Urothelium cell line (cell line): ENCODE measurements at places on chromosomes 2 and 18.

GRCh38 chr18:28816155-28816554 is 639.2 kb upstream of the CDH2 start:
- DNase-seq = no peak

DNA sequence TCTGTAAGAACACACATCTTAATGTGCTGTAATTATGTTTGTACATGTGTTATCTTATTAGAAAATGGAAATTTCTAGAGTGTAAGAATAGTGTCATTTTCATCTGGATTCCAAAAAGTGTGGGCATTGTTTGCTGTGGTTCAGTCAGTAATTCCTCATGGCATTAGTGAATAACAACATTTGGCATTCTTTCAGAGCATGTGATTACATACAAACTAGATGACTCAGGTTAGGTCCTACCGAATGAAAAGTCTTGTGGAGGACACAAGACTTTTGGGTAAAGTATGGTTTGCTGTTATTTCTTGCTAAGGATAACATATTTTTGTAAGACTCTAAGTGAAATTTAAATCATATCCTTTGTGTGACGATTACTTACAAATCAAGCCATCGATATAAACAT is 593.1 kb upstream of the NRXN1 start:
- DNase-seq = peak; percentile 49

DNA sequence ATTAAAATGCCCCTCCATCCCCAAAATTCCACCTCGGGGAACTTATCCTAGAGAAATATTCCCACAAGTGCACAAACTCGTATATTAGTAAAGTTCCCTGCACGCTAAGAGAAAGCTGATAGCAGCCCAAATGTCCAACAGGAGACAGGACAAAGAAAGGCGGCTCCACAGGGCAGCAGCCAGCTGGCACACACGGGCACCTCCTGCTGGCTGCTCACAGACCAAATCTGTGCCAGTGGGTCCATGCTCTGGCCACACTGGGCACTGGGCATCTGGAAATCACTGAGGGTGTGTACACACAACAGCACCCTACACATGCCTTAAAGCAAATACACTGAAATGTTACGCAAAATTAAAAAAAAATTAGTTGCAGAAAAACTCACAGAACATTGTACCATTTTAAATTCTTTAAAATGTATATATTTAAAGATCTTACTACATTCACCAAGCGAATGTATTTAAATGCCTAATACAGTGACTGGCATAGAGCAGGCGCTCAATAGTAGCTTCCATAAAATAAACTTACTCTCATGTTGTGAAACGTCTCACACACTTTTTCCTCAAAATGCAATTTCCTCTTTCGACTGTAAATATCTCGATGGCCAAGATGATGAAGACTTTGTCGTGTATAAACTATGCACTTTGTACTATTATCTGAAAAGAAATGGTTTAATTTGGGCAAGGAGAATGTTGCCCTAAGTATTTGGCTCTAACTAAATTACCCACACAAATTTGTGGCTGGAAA is 19.4 kb downstream of the ZNF516 start:
- DNase-seq = no peak

GRCh38 chr2:36492216-36492945 is 105.6 kb downstream of the FEZ2 start:
- no peak for DNase-seq

DNA sequence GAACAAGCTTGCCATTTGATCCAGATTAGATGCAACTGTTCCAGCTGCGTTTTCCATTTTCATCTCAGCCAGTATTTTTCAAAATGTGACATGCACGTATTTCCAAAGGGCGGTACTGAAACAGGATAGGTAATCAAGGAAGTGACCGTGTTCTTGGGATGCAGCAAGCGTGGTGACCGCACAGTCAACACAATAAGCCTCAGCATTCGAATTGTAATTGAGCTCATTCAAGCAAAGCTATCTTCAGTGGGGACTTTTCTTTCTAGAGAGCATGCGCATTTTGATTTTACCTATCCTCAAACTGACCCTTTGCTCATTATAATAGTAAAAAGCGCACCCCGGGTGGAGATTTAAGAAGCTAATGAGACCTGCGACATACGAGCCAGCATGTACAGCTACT is 3.4 kb upstream of the ALPP start:
- no peak for DNase-seq

- no peak for DNase-seq
These were observed 71.1 kb upstream of the CTLA4 start for GRCh38 chr2:203796248-203797010.

DNA sequence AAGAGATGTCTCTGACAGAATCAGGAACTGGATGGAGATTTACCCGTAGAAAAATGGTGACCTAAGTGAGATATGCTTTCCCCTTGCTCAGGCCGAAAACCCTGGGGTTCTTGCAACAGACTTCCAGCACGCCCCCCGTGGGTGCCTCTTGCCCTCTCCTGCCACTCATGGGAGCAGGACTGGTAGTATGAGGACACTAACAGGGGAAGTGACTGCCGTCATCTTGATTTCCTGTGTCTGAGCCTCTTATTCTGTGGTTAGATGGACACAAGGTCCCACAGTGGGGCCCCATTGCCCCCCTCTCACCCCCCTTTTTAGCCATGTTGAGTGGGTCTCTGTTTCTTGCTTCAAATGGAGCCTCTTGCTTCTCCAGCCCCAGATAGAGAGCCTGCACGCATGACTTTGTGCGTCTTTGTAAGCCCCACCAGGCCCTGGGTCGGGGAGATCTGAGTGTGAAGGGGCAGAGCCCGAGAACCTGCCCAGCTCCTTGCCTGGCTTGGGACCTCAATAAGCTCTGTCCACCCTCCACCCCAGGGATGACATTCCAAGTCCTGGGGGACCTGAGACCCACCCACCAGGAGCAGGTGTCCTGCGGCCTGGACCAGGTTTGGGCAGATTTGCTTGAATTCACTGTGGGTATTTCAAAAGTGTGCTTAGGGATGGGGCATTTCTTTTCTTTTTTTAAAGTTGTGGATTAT is 12.6 kb downstream of the GNLY start:
- no peak for DNase-seq

- no peak for DNase-seq
These were observed 24.4 kb upstream of the CHMP1B start for GRCh38 chr18:11826836-11827235.

DNA sequence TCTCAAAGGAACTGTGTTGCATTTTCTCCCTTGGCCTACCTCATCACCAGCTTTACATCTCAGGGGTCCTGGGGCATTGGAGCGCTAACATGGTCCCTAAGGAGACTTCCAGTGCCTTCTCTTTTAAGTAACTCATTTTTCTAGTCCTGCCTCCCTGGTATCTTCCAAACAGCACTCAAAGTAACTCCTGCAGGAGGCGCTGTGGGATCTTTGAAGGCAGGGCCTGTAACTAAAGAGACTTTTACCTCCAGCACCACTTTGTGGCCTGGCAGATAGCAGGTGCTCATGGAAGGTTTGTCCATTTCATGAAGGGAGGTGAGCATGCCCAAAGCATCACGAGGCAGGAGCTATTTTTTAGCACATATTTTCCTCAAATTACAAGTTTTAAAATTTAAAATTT is 411.0 kb upstream of the GYPC start:
- DNase-seq = peak; percentile 39

DNA sequence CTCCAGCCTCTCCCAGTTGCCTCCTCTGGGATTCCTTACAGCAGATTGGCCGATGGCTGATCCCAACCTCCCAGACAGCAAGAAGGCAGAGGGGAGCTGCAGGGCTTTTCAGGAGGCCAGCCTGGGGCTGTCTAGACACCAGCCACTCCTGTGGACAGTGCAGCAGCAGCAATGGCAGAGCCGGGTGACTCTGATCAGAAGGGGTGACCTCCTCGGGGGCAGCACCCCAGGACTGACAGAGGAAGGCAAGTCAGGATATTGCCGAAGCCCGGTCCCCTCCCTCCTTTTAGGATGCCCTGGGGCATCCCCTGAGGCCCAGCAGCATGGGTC is 84.5 kb downstream of the INHBB start:
- no peak for DNase-seq
